ENCODE measurements at places on chromosomes 16 and 17.

GRCh38 chr17:4577386-4577993 lies 6.8 kb upstream of the SMTNL2 start:
- DNase-seq: no peak

- DNase-seq: no peak
Observed at GRCh38 chr17:71320009-71320796, 800.6 kb upstream of the SOX9 start.

DNA sequence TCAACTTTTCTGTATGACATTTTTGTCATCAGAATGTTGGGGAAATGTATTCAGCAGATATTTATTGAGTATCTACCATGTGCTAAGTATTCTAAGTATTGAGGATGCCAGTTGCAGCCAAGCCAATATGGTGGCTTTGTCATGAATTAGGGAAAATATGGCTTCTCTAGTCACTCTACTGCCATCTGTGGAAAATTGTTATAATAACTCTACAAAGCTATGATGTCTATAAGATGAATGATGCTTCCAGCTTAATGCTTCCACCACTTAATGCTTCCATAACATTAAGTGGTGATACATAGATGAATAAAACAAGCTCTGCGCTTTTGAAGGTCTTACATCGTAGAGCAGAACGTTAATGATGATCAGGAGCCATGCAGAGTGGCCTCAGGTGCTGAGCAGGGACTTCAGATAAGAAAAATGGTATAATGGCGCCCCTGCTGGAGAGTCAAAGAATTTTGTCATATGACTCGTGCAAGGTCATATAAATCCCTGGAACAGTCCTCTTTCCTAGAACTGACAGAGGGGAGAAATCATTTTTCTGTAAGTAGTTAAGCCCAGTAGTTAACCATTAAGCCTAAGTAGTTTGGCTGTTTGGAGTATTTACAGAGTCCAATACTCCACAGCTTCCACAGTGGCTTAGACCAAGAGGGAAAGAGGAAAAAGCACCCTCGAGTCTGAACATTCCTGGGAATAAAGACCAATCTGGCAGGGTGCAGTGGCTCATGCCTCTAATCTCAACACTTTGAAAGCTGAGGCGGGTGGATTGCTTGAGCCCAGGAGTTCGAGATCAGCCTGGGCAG lies 2.7 kb upstream of the TMIGD1 start:
- DNase-seq: peak; percentile 84

GRCh38 chr16:305916-306626 lies 23.1 kb downstream of the PDIA2 start:
- no peak for DNase-seq

GRCh38 chr17:37637956-37638355 lies 5.3 kb downstream of the DDX52 start:
- DNase-seq: no peak
